T-helper 1 cell treated with Interleukin-12 subunit alpha and Interleukin-12 subunit beta and Interleukin-4 antibody, amounts not matched to agents 30 ng/mL and 1 ng/mL, for 36 hours (primary cell): ENCODE measurements at places on chromosomes 4 and X. TPM values are rescaled to one million over a fixed set of nuclear protein-coding genes. Genes with fewer than 3 reads are reported as not detected.

Gene ZNF630
- total RNA-seq, result 0.44 and 0.54 TPM in 2 replicates

Gene CFAP299
- total RNA-seq, result not detected in 2 replicates

Gene ZNF674
- total RNA-seq, result 6.8 and 7.3 TPM in 2 replicates

Gene MAGEC3
- not detected in 2 replicates for total RNA-seq

Gene SH3RF1
- total RNA-seq, result 0.07 and 0.27 TPM in 2 replicates

Gene AMOT
- 1.6 and 1.8 TPM in 2 replicates for total RNA-seq

Gene GLUD2
- 0.12 and 0.29 TPM in 2 replicates for total RNA-seq

Gene SSX4
- total RNA-seq, result not detected in 2 replicates

Gene MAGEA2B
- not detected in 2 replicates for total RNA-seq

Gene SAGE1
- not detected in 2 replicates for total RNA-seq

Gene ZNF711
- 0.12 and 0.54 TPM in 2 replicates for total RNA-seq

Gene MXRA5
- total RNA-seq, result not detected in 2 replicates

Gene RAB40AL
- 0.34 TPM in 1 of 2 replicates, not detected in the other for total RNA-seq

Gene PIM2
- total RNA-seq, result 342 and 350 TPM in 2 replicates

Gene RTL9
- total RNA-seq, result not detected in 2 replicates

Gene C4orf36
- not detected in 2 replicates for total RNA-seq

Gene ARAF
- 93.8 and 97.1 TPM in 2 replicates for total RNA-seq

Gene CT45A9
- not detected in 2 replicates for total RNA-seq

Gene DRD5
- not detected in 2 replicates for total RNA-seq

Gene TRPC3
- 1.0 and 1.1 TPM in 2 replicates for total RNA-seq

Gene IRS4
- total RNA-seq, result not detected in 2 replicates

Gene ZNF280C
- 5.0 and 5.8 TPM in 2 replicates for total RNA-seq

Gene P2RY8
- 120 TPM in 2 replicates for total RNA-seq

Gene GPR119
- total RNA-seq, result not detected in 2 replicates

Gene FATE1
- not detected in 2 replicates for total RNA-seq

Gene PABPC1L2B
- total RNA-seq, result not detected in 2 replicates

Gene AKAP4
- not detected in 2 replicates for total RNA-seq

Gene MID2
- total RNA-seq, result 6.3 and 6.6 TPM in 2 replicates

Gene SERPINA7
- not detected in 2 replicates for total RNA-seq

Gene FGFR3
- 0.39 and 1.2 TPM in 2 replicates for total RNA-seq

Gene NXF2
- not detected in 2 replicates for total RNA-seq

Gene CITED1
- total RNA-seq, result not detected in 2 replicates

Gene DMRTC1
- not detected in 2 replicates for total RNA-seq

Gene PPP4R3C
- not detected in 2 replicates for total RNA-seq

Gene DDIT4L
- total RNA-seq, result 2.0 and 2.4 TPM in 2 replicates

Gene ADGRG4
- total RNA-seq, result not detected in 2 replicates

Gene TTC29
- not detected in 2 replicates for total RNA-seq

Gene ABCG2
- 0.68 and 0.74 TPM in 2 replicates for total RNA-seq

Gene ERAS
- not detected in 2 replicates for total RNA-seq

Gene CDKL5
- total RNA-seq, result 0.68 and 1.2 TPM in 2 replicates

Gene CLNK
- not detected in 2 replicates for total RNA-seq

Gene TMPRSS11A
- total RNA-seq, result not detected in 2 replicates

Gene NDUFC1
- total RNA-seq, result 46.3 and 49.1 TPM in 2 replicates

Gene SPANXN3
- total RNA-seq, result not detected in 2 replicates

Gene ARHGAP4
- total RNA-seq, result 281 and 285 TPM in 2 replicates

Gene CXCL10
- 9.8 and 10.5 TPM in 2 replicates for total RNA-seq

Gene TMEM165
- total RNA-seq, result 84.4 and 95.4 TPM in 2 replicates

Gene SLC4A4
- total RNA-seq, result 0.05 and 0.39 TPM in 2 replicates

Gene TMSB15C
- total RNA-seq, result 3.3 and 4.6 TPM in 2 replicates
